ENCODE measurements at places on chromosomes 5 and 9. TPM values are rescaled to one million over a fixed set of nuclear protein-coding genes. Genes with fewer than 3 reads are reported as not detected.
A peak's percentile ranks its signal among the peaks of the same experiment; 100 is the strongest.

GRCh38 chr5:35598707-35599370 lies 18.8 kb upstream of the SPEF2 start:
- DNase-seq = peak; percentile 76

DNA sequence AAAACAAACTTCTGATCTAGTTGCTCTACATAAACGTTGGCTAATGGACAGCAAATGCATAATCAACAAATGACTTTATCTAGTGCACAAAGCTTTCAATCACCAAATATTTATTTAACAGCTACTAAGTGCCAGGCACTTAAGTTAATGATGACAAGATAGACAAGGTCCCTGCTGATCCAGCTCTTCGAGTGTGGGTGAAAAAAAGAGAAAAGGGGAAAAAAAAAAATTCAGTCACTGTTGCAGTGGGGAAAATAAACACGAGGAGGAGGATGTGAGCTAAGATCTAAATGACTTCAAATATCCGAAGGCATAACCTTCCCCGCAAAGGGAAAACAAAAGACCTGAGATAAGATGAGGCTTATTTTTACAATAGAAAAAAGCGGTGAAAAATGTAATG lies 9.6 kb downstream of the PSIP1 start:
- no peak for DNase-seq

GRCh38 chr5:34486160-34486848 lies 169.8 kb upstream of the RAI14 start:
- no peak for DNase-seq

DNA sequence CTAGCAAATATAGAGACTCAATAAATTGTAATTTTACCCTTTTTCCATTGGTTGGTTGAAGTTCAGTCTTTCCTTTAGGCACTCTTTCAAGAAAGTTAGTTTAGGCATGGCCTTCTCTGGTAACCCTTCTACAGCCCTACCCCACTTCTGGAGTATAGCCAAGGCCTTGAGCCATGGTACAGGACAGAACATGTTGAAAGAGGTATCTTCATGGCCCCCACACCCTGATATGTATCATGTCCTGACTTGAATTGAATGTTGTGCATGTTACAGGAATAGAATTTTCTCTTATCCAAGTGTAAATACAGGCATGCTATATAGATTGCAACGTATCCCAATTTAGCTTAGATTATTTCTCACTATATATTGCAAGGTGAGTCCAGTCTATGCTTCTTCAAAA lies 175.6 kb downstream of the CD180 start:
- DNase-seq = no peak

DNA sequence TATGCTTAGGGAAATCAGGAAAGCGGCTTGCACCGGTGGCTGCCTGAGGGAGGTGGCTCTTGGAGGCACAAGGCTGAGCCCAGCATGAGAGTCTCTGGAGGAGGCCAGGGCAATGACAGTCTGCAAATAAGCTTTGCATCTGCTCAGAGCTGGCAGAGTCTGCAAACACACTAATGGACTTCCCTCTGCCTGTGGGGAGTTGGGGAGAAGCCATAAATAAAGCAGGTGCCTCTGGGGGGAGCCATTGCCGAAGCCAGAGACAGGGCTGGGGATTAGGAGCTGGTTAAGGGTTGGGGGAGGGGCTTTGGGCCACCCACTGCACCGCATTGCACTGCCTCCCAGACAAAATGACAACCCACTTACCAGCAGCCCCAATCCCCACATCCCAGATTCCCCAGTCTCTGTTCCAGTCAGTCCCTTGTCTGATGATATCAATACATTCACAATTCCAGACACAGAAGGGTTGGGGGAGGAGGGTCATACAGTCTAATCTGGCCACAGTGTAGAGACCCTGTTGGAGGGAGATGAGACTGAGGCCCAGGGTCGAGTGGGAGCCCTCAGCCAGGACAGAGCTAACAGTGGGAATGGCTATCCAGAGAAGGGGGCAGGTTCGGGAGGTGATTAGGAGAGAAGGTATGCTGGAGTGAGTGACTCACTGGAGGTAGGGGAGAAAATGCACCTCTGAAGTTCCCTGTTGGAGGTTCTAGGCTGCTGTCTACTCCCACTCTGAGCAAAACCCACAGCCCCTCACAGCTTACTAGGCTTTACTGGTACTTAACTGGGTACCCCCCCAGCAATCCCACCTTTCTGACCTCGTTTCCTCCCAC lies 53.7 kb downstream of the PAX5 start:
- DNase-seq = no peak

GRCh38 chr5:82255844-82256243 lies 22.3 kb downstream of the RPS23 start:
- DNase-seq = no peak

CDKN2B-AS1 gene
- total RNA-seq = 78.7 TPM

LMAN2 gene
- 150 TPM for total RNA-seq

- no peak for DNase-seq
Observed at GRCh38 chr5:83776437-83777031, 55.9 kb upstream of the HAPLN1 start.

GRCh38 chr9:70616228-70616990 lies 202.0 kb upstream of the KLF9 start:
- no peak for DNase-seq

DNA sequence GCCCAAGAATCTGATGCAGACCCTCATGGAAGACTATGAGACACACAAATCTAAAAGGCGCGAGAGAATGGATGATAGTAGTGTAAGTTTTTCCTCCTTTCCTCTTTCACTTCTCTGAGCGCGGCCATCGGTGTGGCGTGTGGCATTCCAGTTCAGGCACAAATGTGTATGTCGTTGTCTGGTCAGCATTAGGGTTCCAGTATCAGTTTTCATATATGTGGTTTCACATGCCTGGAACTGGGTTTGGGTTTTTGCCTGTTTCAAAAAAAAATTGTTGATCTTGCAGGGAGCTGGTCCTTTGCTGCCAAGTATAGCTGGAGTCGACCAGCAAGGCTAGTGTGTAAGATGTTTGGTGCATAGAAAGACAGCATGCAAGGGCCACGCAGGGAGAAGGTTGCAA lies 51.5 kb downstream of the C9orf152 start:
- DNase-seq = no peak

DNA sequence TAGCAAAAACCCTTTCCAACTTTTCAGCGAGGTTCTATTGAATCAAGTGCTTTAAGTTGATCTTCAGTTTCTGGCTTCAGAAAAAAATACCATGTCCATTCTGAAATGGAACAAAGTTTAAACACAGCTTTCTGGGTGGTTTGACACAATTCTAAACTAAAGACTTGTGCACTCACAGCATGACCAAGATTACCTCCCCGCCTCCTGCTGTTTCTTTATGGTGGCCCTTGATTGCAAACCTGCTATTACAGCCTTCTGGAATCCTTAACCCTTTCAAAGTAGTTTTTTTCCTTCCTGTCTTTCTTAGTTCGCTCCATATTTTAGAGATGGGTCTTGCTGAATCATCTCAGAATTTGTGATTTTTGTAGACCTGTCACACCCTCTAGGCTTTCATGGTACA lies 135.9 kb upstream of the FBN2 start:
- no peak for DNase-seq
